ENCODE measurements at places on chromosomes 7 and 10.

DNA sequence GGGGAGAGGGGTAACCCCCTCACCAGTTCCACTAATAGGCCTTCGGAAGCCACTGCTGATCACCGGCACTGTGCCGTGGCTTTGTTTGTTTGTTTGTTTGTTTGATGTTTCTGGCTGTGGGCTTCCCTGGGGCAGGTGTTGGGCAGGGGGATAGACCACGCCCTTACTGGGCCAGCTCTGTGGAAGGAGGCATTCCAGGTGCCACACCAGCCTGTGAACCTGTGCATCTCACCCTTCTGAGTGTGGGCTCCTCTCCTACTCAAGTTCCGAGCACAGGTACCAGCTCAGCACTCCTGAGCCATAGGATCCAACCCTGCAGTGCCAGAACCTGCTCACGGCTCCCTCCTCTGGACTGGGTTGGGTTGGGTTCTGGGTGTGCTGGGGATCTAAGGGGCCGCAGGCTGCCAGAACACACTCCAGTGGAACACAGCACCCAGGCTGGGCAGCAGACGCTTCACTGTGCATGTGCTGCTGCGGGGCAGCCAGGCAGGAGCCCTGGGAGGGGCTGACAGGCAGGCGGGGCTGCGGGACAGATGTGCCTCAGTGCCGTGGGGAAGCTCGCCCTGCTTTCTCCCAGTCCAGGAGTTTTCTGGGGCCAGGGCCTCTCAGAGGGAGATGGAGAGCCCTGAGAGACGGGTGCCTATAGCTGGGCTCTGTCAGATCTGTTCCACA is 1053.9 kb downstream of the CNTNAP2 start:
- no peak for DNase-seq

- DNase-seq = no peak
Observed at GRCh38 chr10:10043083-10043482, 974.6 kb upstream of the CELF2 start.

GRCh38 chr10:126568809-126569385 is 101.6 kb downstream of the C10orf90 start:
- DNase-seq = no peak

DNA sequence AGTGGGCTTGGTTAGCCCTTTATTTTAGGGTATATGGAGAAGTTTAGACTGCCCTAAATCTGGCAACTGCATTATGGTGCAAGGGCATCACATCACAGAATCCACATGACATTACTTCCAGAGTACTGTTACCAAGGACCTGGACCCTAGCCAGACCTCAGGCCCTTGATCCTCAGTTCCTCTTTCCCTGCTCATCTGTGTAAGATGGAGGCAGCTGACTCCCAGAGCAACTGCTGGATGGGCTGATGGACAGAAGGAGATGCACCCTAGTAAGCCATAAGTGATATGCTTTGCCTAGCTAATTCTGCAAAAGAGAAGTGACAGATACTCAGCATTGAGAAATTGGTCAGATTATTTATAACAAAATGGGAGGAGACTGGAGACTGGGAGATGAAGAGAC is 131.7 kb downstream of the DYNC1I1 start:
- DNase-seq = no peak

Measured in kidney (tissue), 22 donors.